SJSA1 (cell line): ENCODE measurements at places on chromosomes 3 and 15.

DNA sequence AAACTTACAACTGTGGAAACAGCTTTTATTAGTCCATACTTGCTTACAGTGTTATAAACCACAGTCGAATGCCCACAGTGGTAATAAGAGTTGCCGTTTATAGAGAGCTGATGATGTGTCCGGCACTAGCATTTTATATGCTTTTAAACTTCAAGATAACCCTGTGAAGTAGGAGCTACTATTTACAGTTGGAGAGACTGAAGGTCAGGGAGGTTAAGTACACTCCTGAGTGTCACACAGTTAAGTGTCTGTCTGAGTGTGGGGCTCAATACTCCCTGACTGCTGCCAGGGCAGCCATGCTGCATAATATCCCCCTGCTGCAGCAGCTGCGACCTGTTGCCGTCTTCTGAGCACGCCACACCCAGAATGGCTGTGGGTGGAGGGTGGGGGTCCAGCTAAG, 89.9 kb upstream of the TNFAIP8L3 start:
- DNase-seq = no peak

DNA sequence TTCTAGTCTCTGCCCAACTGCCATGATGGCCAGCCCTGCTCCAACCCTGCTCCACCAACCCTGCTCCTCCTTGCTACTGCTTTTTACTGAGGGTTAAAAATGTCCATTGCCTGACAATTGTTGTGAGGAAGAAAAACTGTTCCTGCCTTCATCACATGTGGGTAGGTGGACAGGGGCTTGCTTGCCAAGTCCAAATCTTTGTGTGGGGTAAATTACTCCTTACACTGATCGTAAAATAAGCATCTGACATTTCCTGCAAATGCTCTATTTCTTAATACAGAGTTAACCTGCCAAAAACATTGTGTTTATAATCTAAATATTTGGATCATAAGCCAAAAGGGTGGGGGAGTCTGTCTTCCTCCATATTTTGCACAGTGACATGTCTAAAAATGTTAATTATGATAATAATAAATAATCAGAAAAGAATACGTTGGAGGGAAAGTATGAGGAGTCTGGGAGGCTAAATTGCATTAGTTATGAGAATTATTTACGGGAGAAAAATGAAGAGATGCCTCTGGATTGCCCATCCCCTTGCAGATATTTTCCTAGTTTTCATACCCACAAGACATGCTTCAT, 242.5 kb upstream of the TBL1XR1 start:
- DNase-seq = no peak

GRCh38 chr3:76643623-76644304, 396.1 kb upstream of the ROBO2 start:
- DNase-seq = no peak

DNA sequence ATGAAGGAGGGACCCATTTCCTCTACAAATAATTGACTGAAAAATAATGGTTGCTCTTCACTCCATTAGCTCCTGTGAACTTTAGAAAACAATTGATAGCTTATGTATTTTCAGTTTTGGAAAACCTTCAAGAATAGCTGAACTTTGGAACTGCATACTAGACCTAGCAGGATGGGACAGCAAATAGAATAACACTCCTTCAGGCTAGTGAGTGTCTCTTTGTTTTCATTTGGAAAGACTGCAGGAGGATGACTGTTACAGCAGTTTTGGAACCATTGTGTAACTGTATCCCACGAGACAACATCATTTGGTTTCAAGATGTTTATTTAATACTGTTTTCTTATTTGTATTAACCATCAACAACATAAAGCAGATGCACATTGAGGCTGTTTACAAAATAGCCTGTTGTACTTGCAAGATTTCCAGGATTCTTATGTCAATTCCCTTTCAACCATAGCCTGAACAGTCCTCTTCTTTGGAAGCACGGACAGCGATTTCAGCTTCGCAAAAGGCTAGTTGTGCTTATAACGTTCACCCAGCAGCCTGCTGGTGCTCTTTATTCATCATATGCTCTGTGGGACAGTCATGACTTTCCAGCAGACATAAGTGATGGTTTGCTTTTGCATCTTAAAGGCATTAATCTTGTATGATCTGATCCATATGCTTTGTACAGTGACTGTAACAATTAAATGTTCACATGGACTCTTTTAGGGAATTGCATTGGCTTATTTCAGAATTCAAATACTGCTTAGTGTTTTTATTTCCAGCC, 335.5 kb downstream of the IL5RA start:
- DNase-seq = no peak

DNA sequence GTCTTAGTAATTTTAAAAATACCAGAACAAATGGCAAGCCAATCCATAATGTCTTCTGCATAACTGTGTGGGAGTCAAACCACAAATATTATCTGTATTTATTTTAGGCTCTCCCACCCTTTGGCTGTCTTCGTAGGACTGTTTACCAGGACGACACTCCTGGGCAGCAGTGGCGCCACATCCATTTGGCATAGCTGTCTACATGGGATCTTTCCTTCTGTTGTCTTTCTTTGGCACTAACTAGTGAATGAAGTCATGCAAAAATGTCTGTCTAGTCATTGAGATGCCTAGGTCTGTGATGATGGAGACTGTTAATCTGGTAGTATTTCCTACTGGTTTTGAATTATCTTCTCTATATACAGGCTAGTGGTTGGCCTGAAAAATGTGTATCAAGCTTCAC, 54.0 kb upstream of the CHMP2B start:
- no peak for DNase-seq

- no peak for DNase-seq
Observed at GRCh38 chr3:172659246-172660002, 51.4 kb downstream of the NCEH1 start.

DNA sequence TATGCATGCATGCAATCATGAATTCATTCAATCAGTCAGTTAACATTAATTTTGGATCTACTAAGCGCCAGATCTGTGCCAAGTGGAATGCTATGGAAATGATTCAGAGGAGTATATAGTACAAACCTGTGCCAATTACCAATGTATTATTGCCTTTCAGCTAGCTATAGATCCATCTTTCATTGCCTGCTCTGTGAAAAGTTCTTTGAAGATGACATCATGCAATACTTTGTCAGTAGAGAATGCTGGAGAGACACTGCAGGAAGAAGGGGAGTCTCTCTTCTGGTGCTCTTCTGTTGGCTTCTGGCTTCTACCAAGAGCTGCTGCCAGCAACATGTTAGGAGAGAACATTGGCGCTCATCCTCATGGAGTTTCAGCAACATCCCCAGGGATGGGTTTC, 81.0 kb upstream of the LMCD1 start:
- no peak for DNase-seq

- DNase-seq = no peak
Observed at GRCh38 chr15:27589782-27590181, 509.3 kb downstream of the OCA2 start.

GRCh38 chr15:63530235-63530634, 25.8 kb downstream of the USP3 start:
- no peak for DNase-seq

- DNase-seq = no peak
Observed at GRCh38 chr15:69848551-69849231, 249.0 kb downstream of the TLE3 start.

GRCh38 chr3:45075821-45076625, 49.9 kb downstream of the CLEC3B start:
- DNase-seq = no peak

DNA sequence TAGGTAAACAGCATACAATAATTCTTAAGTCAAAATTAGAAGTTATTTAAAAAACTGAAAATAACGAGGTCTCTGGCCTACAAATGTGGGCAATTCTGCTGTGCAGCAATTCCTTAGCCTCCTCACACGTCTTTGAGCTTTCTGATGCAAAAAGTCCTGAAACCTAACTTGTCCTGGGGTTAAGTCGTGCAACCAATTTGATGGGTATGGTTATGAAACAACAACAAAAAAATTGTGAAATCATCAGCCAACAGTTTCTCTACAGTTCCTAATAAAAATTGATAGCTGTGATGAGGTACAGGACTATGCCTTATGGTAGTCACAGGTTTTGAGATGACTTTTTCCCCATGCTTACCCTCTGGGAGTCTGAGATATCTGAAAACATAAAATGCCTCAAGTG, 6.5 kb upstream of the GLB1 start:
- no peak for DNase-seq

DNA sequence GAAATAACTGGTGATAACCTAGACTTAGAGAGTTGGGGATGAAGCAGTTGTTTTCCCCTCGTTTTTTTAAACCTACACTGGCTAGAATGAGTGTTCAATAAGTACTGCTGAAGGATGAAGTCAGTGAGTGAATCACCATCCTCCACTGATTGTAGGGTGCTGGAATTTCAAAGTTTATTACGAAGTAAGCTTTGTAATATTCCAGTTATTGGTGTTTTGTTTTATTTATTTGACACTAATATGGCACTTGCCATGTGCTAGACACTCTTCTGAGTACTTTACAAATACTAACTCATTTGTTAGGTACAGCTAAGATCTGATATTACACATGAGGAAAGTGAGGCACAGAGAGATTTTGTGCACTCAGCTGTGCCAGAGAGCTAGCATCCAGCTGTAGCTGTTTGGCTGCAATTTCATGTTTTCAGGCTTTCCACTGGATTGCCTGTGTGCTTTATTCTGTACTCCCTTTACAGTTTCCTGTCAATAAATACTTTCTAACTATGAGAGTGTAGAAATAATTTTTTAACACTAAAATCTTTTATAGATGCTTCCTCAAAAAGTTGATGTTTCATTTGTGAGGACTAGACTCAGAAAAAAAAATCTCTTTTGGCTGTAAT, 5.8 kb downstream of the MAP2K5 start:
- DNase-seq = no peak

- DNase-seq = no peak
Observed at GRCh38 chr15:89642106-89642505, 13.2 kb downstream of the KIF7 start.

DNA sequence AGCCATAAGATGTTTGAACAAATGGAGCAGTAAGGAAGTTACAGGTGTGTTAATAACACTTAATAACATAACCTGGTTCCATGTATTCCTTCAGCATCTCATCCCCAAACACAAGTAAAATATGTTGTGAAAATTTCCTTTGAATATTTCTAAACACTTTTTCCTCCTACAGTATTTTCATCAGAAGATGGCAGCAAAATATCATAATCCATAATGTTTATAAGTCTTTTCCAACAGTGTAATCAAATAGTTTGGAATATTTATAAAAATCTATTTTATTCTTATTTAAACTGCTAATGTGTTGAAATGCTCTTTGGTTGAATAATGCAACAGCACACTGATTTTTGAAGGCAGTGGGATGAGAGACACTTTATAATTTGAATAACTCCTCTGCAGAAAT, 1020.5 kb downstream of the OTOL1 start:
- DNase-seq = no peak

GRCh38 chr3:10933021-10933420, 59.5 kb upstream of the SLC6A1 start:
- DNase-seq = no peak

DNA sequence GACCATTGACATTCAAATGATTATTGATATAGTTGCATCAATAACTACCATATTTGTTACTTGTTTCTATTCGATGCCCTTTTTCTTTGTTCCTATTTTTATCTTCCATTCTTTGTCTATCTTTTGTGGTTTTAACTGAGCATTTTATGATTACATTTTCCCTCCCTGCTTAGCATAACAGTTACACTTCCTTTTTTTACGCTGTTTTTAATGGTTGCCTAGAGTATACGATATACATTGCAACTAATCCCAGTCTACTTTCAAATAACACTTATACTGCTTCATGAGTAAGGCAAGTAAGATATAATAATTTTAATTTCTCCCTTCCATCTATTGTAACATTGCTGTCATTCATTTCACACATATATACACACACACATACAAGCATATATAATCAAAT, 26.3 kb downstream of the COL6A6 start:
- DNase-seq = no peak

GRCh38 chr3:82462977-82463376, 701.5 kb upstream of the GBE1 start:
- no peak for DNase-seq

- DNase-seq = no peak
Observed at GRCh38 chr3:188683032-188683521, 488.7 kb upstream of the TPRG1 start.

- no peak for DNase-seq
Observed at GRCh38 chr3:198017090-198017489, 57.1 kb downstream of the LMLN start.

DNA sequence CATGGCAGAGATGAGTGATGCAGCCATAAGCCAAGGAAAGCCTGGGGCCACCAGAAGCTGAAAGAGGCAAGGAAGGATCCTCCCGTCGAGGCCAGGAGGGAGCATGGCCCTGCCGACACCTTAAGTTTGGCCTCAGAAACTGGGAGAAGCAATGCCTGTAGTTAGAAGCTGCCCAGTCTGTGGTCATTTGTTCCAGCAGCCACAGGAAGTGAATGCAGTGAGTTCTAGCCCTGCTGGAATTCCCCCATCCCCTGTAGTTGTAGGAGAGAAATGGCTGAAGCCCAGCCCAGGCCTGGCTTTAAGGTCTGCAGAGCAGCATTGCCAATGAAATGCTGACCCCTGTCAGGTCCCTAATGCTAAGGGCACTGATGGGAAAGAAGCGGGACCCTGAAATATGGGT, 12.2 kb upstream of the CHSY1 start:
- DNase-seq = no peak

DNA sequence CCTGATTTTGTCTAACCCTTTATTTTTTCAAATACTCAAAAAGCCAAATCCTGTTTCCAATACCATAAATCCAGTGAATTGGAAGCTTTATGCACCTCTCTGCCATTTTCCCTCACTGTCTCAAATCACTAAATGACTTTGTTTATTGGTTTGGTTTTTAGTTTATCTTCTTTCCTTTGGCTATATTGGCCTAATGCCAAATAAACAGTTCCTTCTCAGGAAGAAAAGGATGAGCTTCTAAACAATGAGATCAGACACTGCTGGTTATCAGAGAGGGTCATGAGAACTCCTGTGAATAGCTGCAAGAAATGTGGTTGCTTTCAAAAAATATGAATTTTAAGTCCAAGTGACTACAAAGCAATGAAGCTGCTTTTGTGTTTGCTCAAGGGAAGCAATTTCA, 359.9 kb downstream of the MECOM start:
- DNase-seq = no peak

GRCh38 chr3:105806359-105806758, 62.5 kb downstream of the CBLB start:
- peak; percentile 24 for DNase-seq

- DNase-seq = peak; percentile 31
Observed at GRCh38 chr3:193928354-193929209, 207.4 kb upstream of the HES1 start.

DNA sequence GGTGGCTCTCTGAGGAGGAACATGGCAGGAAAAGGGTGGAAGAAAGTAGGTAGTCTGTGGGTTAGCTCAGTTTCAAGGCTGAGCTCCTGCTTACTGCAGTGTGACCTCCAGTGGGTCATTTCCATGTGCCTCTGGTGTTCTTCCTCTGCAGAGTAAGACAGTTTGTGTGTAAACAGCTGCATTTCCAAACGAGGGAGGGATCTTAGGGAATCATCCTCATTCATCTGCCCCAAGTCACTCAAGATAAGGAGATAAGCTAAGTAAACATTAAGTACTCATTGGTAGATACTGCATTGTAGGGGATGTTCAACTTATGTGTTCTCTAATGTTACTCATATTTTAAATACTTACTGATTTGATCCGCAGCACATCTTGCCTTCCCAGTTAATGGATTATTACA, 83.6 kb downstream of the CLSTN2 start:
- DNase-seq = no peak
